ENCODE measurements at places on chromosomes 6 and 20.
A peak's percentile ranks its signal among the peaks of the same experiment; 100 is the strongest.

DNA sequence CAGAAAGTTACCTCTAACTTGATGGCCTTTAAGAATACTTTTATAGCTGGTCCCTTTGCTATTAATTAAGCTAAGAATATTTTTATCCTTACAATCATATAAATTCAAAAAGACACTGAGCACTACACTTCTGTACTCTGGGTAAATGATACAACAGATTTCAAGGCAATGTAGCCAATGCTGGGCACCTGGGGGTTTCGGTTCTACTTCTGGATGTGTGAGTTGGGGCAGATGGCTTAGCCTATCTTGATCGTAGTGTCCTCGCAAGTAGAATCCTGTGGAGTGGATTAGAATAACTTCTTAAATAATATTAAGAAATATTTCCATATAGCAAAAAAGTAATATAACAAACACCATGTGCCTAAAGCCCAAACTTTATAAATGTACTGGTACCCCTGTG is 96.9 kb upstream of the NT5E start:
- DNase-seq, result no peak

- DNase-seq, result no peak
Measured at GRCh38 chr6:165695722-165696515, 32.9 kb upstream of the PDE10A start.

- no peak for DNase-seq
Measured at GRCh38 chr6:40472353-40472752, 114.8 kb downstream of the LRFN2 start.

- DNase-seq, result no peak
Measured at GRCh38 chr6:39909701-39910100, 24.6 kb downstream of the MOCS1 start.

GRCh38 chr6:165515963-165516624 is 146.9 kb downstream of the PDE10A start:
- DNase-seq, result no peak

DNA sequence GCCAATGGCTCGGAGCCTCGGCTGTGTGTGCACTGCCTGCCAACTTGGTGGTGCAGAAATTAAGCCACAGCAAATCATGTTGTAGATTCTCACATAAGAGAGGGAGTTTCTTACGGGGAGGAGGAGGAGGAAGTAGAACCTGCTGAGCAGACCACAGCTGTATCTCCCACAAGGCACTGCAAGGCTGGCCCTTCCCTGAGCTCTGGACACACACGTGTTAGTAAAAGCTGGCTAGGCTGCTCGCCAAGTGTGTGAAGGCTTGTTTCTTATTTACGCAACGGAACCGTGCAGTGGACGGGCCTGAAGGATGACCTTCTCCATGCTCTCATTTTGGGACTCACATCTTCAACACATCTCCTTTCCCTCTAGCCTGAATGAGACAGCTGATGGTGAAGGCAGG is 15.7 kb upstream of the QKI start:
- DNase-seq, result peak; percentile 46

DNA sequence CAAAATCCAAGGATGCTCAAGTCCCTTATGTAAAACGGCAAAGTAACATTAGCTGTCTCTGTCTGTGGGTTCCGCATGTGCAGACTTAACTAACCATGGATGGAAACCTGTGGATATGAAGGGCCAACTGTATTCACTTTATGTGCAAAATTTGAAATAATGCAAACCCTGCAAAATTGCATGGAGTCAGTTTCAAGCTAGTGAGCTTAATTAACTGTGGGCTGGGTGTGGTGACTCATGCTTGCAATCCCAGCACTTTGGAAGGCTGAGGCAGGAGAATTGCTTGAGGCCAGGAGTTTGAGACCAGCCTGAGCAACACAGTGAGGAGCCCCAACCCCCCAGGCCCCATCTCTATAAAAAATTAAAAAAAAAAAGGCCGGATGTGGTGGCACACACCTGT is 81.4 kb downstream of the ANKS1A start:
- no peak for DNase-seq

DNA sequence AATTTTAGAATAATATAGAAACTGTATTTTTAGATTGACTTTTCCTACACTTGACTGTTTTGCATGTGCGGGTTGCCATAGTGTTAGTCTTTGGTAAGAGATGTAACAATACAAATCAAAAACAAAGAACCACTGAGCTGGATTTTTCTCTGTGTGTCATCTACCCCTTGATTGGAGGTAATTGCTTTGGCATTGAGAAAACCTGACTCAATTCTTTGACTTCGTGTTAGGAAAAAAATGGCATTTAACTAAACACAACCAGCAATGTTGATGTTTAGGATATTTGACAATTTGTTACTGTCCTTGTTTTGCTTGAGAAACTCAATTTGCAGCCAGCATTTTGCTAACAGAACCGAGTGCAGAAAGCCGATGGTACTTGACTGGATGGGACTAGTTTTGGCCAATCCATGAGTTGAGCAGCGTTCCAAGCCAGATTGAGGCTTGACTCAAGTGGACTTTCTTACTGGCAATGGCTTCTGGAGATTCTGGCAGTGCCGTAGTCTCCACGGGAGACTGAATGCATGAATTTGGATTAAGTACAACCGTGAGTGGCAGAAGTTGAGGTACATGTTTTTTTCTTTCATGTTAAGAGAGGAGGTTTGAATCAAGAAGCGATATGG is 17.1 kb downstream of the TPBG start:
- no peak for DNase-seq

DNA sequence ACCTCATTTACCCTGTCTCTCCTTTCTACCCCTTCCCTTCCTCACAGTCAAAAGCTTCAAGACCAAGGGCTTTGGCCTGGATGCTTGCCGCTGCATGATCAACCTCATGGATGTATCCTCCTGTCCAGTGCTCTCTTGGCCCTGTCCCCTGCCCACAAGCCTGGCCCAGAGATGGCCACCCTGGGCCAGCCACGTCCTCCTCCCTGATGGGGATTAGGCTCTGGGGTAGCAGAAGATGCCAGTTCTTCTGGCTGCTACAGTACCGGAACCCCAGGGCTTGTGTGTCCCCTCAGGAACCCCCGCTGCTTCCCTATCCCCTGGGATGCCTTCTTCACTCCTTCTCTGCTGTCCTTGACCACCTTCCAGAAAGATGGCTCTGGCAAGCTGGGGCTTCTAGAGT is 22.3 kb downstream of the CAPN11 start:
- no peak for DNase-seq

GRCh38 chr20:17854307-17854903 is 114.2 kb downstream of the SNX5 start:
- peak; percentile 68 for DNase-seq

- DNase-seq, result no peak
Measured at GRCh38 chr6:144379356-144379755, 94.2 kb downstream of the UTRN start.

GRCh38 chr6:2891768-2892170 is 11.3 kb downstream of the SERPINB9 start:
- DNase-seq, result no peak

DNA sequence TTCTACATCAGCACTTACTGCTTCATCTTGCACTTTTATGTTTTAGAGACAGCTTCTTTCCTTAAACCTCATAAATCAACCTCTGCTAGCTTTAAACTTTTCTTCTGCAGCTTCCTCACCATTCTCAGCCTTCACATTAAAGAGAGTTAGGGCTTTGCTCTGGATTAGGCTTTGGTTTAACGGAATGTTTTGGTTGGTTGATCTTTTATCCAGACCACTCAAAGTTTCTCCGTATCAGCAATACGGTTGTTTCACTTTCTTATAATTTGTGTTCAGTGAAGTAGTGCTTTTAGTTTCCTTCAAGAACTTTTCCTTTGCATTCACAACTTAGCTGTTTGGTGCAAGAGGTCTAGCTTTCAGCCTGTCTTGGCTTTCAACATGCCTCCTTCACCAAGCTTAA is 40.4 kb downstream of the DNAAF9 start:
- no peak for DNase-seq

DNA sequence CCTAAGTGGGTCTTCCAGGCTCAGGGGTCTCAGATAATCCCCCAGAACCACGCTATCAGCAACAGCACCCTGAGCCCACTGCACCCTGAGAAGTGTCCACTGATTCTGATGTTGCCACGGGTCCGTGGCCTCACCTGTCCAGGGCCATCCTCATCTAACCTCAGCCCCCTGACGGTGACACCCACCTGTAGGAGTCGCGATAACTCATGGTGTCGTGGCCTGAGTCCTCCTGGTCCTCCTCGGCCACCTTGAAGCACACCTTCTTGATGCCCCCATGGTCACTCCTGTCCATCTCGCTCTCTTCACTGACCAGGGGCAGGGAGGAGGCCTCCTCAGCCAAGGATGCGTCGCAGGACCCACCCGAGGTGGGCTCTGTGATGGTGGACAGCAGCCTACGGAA is 182.1 kb downstream of the PREX1 start:
- no peak for DNase-seq

DNA sequence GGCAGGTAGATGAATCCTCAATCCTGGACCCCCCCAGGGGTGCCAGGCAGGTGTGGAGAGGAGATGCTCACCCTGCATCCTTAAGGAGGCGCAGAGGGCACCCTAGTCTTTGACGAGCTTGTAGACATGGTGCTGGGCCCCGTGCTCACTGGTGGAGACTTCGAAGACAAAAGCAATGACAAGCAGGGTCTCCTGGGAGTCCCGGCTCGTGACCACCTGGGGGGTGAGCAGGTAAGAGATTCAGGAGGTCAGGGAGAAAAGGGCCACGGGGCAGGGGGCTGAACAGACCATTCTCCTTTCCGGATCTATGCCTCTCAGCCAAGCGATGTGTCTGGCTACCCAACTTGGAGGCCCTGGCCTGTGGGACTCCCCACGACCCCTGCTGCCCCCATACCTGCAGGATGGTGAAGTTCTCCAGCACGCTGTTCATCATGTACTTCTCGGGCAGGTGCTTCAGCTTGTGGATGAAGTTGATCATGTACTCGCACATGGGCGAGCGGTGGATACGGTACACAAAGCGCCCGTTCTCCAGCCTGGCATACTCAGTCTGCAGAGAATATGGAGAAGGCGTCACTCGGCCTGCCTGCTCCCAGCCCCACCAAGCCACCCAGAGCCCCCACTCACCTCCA is 6.9 kb downstream of the RPL10A start:
- no peak for DNase-seq

Data from left ventricle myocardium inferior (tissue), 1 donor.